ENCODE measurements at places on chromosomes 16 and 17.

- no peak for DNase-seq
These were observed 11.4 kb downstream of the SCGB1C2 start for GRCh38 chr17:148757-149156.

GRCh38 chr16:15576960-15577958 lies 65.7 kb downstream of the MARF1 start:
- DNase-seq: no peak

- no peak for DNase-seq
These were observed 83.2 kb upstream of the TOB1 start for GRCh38 chr17:50949128-50949988.

GRCh38 chr17:78766225-78766624 lies 15.8 kb downstream of the CYTH1 start:
- DNase-seq: no peak

DNA sequence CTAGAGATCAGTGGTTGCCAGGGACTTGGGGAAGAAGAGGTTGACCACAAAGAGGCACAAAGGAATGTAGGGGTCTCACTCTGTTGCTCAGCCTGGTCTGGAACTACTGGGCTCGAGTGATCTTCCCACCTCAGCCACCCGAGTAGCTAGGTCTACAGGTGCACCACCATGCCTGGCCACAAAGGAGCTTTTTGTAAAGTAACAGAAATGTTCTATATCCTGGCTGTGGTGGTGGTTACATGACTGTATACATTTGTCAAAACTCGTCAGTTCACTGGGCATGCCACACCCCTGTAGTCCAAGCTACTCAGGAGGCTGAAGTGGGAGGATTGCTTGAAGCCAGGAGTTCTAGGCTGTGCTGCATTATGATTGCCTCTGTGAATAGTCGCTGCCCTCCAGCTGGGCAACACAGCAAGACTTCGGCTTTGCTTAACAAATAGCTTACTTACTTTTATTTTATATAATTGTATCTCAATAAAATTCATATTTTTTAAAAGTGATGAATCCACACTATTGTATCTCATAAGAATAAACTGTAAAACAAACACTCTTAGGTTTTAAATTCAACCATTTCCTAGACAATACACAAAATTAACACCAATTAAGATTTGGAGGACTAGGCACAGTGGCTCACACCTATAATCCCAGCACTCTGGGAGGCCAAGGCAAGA lies 5.0 kb downstream of the SKA2 start:
- DNase-seq: peak; percentile 12

GRCh38 chr17:40470932-40471828 lies 27.9 kb downstream of the IGFBP4 start:
- DNase-seq: no peak

All from H54 (cell line).